ENCODE measurements at places on chromosomes 13 and 19.
A peak's percentile ranks its signal among the peaks of the same experiment; 100 is the strongest.

GRCh38 chr19:40693150-40693788 lies 2.8 kb upstream of the NUMBL start:
- no peak overlapping the region for H3K4me3 ChIP-seq
- peaks cover 16% of the 10 kb centered on the region for H3K4me1 ChIP-seq
- H3K27ac ChIP-seq: peak overlapping the region; percentile 91
- DNase-seq: no peak

DNA sequence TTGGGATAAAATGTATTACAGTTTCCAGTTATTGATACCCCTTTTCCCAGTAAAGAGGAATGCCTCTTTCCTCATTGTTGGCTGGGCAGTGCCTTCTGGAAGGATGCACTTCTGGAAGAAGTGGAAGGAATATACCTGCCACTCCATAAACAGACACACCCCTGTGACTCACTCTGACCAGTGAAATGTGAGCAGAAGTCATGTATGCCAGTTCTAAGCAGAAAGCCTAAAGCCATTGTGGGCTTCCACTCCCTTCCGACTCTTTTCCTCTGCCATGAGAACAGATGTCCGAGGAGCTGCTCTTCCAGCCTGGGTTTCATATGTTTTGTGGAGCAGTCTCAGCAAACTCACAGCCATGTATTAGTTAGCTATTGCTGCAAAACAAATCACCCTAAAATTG lies 166.1 kb upstream of the SERP2 start:
- no peaks in the 10 kb centered on the region for H3K27me3 ChIP-seq
- H3K36me3 ChIP-seq: no peaks in the 10 kb centered on the region
- no peak for DNase-seq
- no peak overlapping the region for H3K27ac ChIP-seq
- peaks cover 10% of the 10 kb centered on the region for H3K4me1 ChIP-seq
- no peak overlapping the region for H3K4me3 ChIP-seq

- no peaks in the 10 kb centered on the region for H3K27me3 ChIP-seq
- no peak overlapping the region for H3K4me3 ChIP-seq
- H3K4me1 ChIP-seq: no peaks in the 10 kb centered on the region
- no peak for DNase-seq
- no peak overlapping the region for H3K27ac ChIP-seq
These were observed 246.5 kb downstream of the DCT start for GRCh38 chr13:94232956-94233355.

GRCh38 chr19:31503211-31503610 lies 154.0 kb upstream of the TSHZ3 start:
- no peak overlapping the region for H3K4me3 ChIP-seq
- H3K27ac ChIP-seq: no peak overlapping the region
- DNase-seq: no peak
- H3K36me3 ChIP-seq: no peaks in the 10 kb centered on the region

GRCh38 chr13:43991773-43992201 lies 112.1 kb downstream of the LACC1 start:
- H3K27me3 ChIP-seq: no peaks in the 10 kb centered on the region
- no peaks in the 10 kb centered on the region for H3K4me1 ChIP-seq
- no peaks in the 10 kb centered on the region for H3K36me3 ChIP-seq
- H3K27ac ChIP-seq: no peak overlapping the region
- DNase-seq: no peak

DNA sequence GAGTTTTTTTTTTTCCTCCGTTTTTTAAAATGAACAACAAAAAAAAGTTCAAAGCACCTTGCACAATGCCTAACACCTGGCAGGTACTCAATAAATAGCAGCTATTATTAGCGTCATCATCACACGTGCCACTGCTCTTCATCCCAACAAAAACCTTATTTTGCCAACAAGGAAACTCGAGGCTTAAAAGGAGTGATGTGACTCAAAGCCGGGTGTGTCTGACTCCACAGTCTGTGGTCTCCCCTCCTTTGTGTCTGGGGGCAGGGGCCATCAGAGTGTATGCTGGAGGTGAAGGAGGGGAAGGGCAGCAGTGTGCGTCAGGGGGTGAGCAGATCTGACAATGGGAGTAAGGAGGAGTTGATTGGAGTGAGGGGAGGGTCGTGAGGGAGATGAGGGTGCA lies 34.1 kb upstream of the POU2F2 start:
- no peaks in the 10 kb centered on the region for H3K36me3 ChIP-seq
- no peak overlapping the region for H3K27ac ChIP-seq
- no peak overlapping the region for H3K4me3 ChIP-seq
- DNase-seq: no peak
- no peaks in the 10 kb centered on the region for H3K27me3 ChIP-seq

DNA sequence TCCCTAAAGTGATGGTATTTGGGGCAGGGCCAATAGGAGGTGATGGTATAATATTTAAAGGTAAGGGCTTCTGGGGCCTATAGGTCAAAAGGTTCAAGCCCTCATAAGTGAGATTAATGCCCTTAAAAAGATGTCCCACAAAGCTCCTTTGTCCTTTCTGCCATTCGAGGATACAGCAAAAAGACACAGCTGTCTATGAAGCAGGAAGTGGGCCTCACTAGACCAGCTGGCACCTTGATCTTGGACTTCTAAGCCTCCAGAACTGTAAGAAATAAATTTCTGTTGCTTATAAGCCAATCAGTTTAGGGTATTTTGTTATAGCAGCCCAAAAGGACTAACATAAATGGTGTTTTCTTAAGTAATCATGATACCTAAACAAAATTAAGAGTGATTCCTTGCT lies 27.2 kb upstream of the POU4F1 start:
- no peak overlapping the region for H3K27ac ChIP-seq
- no peak for DNase-seq
- H3K4me3 ChIP-seq: no peak overlapping the region

DNA sequence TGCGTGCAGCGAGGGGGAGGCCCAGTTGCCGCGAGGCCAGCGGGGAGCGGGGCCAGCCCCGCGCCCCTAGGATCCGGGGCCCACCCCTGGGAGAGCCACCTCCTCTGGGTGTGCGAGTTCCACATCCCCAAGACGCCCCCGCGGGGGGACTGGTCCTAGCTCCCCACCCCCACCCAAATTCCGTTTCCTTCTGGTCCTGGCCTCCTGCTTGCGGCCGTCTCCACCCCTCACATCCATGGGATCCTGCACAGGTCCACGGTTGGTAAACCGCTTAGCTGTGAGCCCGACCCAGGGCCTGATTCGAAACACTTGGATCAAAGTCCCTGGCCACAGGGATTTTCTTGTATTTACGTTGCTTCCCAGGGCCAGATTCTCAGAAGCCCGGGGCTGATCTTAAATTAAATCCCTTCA lies 324 bp upstream of the FBXO17 start:
- H3K4me3 ChIP-seq: peak overlapping the region; percentile 61
- peak overlapping the region; percentile 88 for H3K27ac ChIP-seq
- H3K36me3 ChIP-seq: no peaks in the 10 kb centered on the region
- H3K4me1 ChIP-seq: no peaks in the 10 kb centered on the region

GRCh38 chr19:17548145-17548544 lies 7.3 kb upstream of the COLGALT1 start:
- no peaks in the 10 kb centered on the region for H3K4me1 ChIP-seq
- DNase-seq: no peak
- H3K36me3 ChIP-seq: no peaks in the 10 kb centered on the region
- H3K27me3 ChIP-seq: no peaks in the 10 kb centered on the region
- H3K4me3 ChIP-seq: no peak overlapping the region

DNA sequence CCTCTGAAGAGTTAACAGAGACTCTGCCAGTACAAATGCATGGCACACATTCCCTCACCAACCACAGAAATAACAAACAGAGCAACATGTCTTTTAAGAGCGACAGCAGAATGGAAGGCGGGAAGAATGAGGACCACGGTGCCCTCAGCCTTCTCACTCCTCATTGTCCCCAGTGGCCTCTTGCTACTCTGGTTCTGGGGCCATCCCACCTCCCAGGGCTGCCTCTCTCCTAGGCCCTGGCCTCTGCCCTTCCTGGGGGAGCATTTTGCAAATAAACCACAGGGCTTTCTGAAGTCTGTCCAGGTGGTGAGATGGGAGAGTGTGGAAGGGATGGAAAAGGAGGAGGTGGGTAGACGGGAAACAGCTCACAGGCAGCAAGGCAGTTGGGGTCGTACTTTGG lies 28.3 kb downstream of the CYP2B6 start:
- no peaks in the 10 kb centered on the region for H3K36me3 ChIP-seq
- no peak overlapping the region for H3K4me3 ChIP-seq
- no peak for DNase-seq
- no peak overlapping the region for H3K27ac ChIP-seq
- H3K4me1 ChIP-seq: no peaks in the 10 kb centered on the region

- DNase-seq: no peak
- H3K27ac ChIP-seq: peak overlapping the region; percentile 97
- H3K27me3 ChIP-seq: no peaks in the 10 kb centered on the region
- peaks cover 32% of the 10 kb centered on the region for H3K4me1 ChIP-seq
- H3K4me3 ChIP-seq: peak overlapping the region; percentile 87
These were observed 815 bp downstream of the MAP3K10 start for GRCh38 chr19:40191836-40192646.

GRCh38 chr19:4210166-4210731 lies 19.1 kb upstream of the EBI3 start:
- H3K4me1 ChIP-seq: no peaks in the 10 kb centered on the region
- H3K27me3 ChIP-seq: no peaks in the 10 kb centered on the region
- H3K27ac ChIP-seq: no peak overlapping the region
- H3K4me3 ChIP-seq: no peak overlapping the region
- no peaks in the 10 kb centered on the region for H3K36me3 ChIP-seq

DNA sequence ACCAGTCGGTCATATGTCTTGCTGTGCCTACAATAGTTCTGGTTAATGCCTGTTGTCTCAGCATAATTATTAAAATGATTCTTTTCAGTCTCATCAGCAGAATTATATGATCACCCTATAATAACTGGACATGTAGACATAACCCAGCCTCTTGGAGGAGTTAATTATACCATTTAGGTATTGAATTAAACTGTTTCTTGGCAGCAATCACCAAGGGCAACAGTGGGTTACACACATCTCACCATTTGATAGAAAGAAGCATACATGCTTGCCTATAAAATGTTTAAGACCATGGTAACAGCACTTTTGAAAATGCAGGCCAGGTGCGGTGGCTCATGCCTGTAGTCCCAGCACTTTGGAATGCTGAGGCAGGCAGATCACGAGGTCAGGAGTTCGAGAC lies 184.6 kb downstream of the RGCC start:
- no peak overlapping the region for H3K4me3 ChIP-seq
- peaks cover 17% of the 10 kb centered on the region for H3K4me1 ChIP-seq
- H3K27ac ChIP-seq: no peak overlapping the region

DNA sequence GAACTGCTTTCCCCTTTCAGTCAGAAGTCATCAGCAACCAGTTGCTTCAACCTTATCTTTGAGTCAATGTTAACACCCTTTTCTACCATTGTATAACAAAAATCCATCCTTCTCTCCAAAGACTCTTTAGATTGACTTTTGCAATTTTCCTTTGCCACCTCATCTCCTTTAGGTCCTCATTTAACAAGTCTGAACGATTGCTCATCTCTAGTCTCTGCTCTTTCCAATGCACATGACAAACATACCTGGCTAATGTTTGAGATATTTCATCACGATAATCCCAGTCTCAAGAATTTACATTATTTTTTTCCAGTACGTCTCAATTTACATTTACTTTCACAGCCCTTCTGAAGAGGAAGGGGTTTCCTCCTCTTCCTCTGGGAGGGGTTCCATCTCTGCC lies 127.5 kb downstream of the KLF12 start:
- no peaks in the 10 kb centered on the region for H3K4me1 ChIP-seq
- no peak overlapping the region for H3K27ac ChIP-seq
- no peak for DNase-seq

DNA sequence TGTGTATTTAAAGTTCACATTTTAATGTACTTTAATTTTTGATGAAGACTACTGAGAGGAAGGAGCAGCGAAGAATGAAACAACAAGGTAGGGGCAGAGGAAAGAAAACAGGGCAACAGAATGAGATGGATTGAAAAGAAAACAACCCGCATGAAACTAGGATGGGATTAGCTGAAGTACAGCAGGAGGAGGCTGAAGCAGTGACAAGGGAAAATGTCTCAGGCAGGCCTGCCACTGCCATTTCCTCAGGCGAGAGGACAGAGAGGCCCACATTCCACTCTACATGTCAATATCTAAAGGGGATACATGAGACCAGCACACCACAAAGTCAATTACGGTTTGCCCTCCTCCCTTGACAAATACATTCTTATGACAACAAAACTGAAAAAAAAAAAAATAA lies 1703.2 kb downstream of the EFNB2 start:
- no peaks in the 10 kb centered on the region for H3K36me3 ChIP-seq
- no peak overlapping the region for H3K27ac ChIP-seq
- no peak for DNase-seq
- no peaks in the 10 kb centered on the region for H3K27me3 ChIP-seq

- H3K27me3 ChIP-seq: no peaks in the 10 kb centered on the region
- no peaks in the 10 kb centered on the region for H3K36me3 ChIP-seq
- H3K27ac ChIP-seq: no peak overlapping the region
- no peak for DNase-seq
- no peak overlapping the region for H3K4me3 ChIP-seq
These were observed 9.6 kb upstream of the UBL3 start for GRCh38 chr13:29859971-29860370.

- H3K27me3 ChIP-seq: no peaks in the 10 kb centered on the region
- no peak overlapping the region for H3K27ac ChIP-seq
- no peaks in the 10 kb centered on the region for H3K4me1 ChIP-seq
- H3K4me3 ChIP-seq: no peak overlapping the region
These were observed 1437.6 kb downstream of the UQCRFS1 start for GRCh38 chr19:27775395-27775794.

- DNase-seq: no peak
- H3K4me1 ChIP-seq: peaks cover 68% of the 10 kb centered on the region
- no peaks in the 10 kb centered on the region for H3K27me3 ChIP-seq
- peak overlapping the region; percentile 88 for H3K27ac ChIP-seq
- H3K4me3 ChIP-seq: no peak overlapping the region
These were observed 13.6 kb downstream of the MBNL2 start for GRCh38 chr13:97235549-97236231.

DNA sequence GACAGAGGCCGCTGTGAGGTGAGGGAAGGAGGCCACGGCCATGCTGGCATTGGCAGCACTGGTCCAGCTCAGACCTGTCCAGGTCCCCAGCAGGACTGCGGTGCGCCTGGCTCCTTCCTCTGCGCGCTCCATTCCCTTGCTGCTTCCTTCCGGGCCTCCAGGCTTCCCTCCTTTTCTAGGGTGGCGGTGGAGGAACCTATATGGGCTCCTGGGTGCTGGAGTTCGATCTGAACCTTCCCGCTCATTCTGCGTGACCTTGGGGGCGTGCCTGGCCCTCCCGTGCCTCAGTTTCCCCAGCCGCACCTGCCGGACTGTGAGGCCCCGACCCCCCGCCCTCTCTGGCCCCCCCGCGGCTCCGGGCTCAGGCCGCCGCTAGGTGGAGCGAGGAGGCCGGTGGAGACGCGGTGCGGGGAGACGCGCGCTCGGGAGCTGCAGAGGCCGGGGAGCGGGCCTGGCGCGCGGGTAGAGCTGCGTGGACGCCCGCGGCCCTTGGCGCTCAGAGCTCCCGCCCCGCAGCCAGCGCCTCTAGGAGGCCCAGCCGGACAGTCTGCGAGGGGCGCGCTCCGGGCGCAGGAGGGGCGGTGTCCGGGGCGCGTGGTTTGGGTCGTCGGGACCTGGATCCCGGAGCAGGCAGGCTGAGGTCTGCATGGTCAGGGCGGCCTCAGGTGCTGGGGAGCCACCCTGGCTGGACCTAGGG lies 29.9 kb downstream of the EFNA2 start:
- H3K36me3 ChIP-seq: no peaks in the 10 kb centered on the region
- peaks cover 88% of the 10 kb centered on the region for H3K27me3 ChIP-seq
- no peak for DNase-seq
- H3K27ac ChIP-seq: no peak overlapping the region

Measured in tibial nerve (tissue), 4 donors.